Activated CD8-positive, alpha-beta memory T cell treated with anti-CD3 and anti-CD28 coated beads, Interleukin-2, amount 10 ng/mL, durations not matched to agents 7 days and 5 days (primary cell): ENCODE measurements at places on chromosomes 13 and 19. TPM values are rescaled to one million over a fixed set of nuclear protein-coding genes. Genes with fewer than 3 reads are reported as not detected.
A peak's percentile ranks its signal among the peaks of the same experiment; 100 is the strongest.

- DNase-seq: no peak
- H3K27ac ChIP-seq: no peak overlapping the region
- H3K27me3 ChIP-seq: no peaks in the 10 kb centered on the region
- no peaks in the 10 kb centered on the region for H3K36me3 ChIP-seq
Observed at GRCh38 chr13:107025991-107026390, 458.1 kb upstream of the ARGLU1 start.

GRCh38 chr13:21012841-21013681, 48.3 kb downstream of the LATS2 start:
- H3K36me3 ChIP-seq: peaks cover 5% of the 10 kb centered on the region
- no peak overlapping the region for H3K27ac ChIP-seq
- H3K4me3 ChIP-seq: no peak overlapping the region

DNA sequence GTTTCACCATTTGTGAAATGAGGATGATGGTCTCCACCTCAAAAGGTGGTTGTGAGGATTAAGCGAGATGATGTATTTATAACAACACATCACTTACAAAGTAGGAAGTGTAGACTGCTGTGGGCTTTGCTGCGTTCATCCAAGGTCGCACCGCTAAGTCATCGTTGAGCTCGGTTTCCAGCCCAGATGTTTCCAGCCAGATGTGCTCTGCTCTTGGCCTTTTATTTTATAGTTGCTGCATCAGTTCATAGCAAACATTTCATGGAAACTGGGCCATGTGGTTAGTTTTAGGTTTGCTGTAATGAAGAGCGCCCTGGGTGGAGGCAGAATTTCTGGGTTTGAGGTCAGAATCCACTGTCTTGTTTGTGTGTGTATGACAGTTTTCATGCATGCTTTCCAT, 76.5 kb upstream of the RNF113B start:
- no peak for DNase-seq
- no peaks in the 10 kb centered on the region for H3K36me3 ChIP-seq
- H3K27ac ChIP-seq: no peak overlapping the region
- H3K27me3 ChIP-seq: peaks cover 10% of the 10 kb centered on the region
- H3K4me1 ChIP-seq: no peaks in the 10 kb centered on the region
- no peak overlapping the region for H3K4me3 ChIP-seq

DNA sequence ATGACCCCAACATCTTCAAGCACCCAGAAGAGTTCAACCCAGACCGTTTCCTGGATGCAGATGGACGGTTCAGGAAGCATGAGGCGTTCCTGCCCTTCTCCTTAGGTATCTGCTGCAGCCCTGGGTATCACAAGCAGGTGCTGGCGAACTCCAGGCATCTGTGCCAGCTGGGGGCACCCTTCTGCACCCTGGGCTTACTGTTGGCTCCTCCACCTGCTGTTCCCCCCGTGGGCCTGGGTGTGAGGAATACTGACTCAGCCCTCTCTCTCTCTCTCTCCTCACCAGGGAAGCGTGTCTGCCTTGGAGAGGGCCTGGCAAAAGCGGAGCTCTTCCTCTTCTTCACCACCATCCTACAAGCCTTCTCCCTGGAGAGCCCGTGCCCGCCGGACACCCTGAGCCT, 13.0 kb downstream of the CYP2S1 start:
- peaks cover 10% of the 10 kb centered on the region for H3K27me3 ChIP-seq
- H3K36me3 ChIP-seq: no peaks in the 10 kb centered on the region
- H3K27ac ChIP-seq: no peak overlapping the region
- DNase-seq: no peak
- no peak overlapping the region for H3K4me3 ChIP-seq

- peak; percentile 68 for DNase-seq
- H3K4me1 ChIP-seq: peaks cover 75% of the 10 kb centered on the region
- peak overlapping the region; percentile 0 for H3K4me3 ChIP-seq
- H3K27me3 ChIP-seq: no peaks in the 10 kb centered on the region
- peak overlapping the region; percentile 39 for H3K27ac ChIP-seq
Observed at GRCh38 chr13:98478189-98479129, 98.4 kb downstream of the STK24 start.

RB1 gene
- total RNA-seq: 49.2 TPM

JSRP1 gene
- 1.0 TPM for total RNA-seq

IL27RA gene
- 29.7 TPM for total RNA-seq
